Activated T-cell treated with anti-CD3 and anti-CD28 coated beads for 48 hours (primary cell): ENCODE measurements at places on chromosomes 7 and 10.
A peak's percentile ranks its signal among the peaks of the same experiment; 100 is the strongest.

DNA sequence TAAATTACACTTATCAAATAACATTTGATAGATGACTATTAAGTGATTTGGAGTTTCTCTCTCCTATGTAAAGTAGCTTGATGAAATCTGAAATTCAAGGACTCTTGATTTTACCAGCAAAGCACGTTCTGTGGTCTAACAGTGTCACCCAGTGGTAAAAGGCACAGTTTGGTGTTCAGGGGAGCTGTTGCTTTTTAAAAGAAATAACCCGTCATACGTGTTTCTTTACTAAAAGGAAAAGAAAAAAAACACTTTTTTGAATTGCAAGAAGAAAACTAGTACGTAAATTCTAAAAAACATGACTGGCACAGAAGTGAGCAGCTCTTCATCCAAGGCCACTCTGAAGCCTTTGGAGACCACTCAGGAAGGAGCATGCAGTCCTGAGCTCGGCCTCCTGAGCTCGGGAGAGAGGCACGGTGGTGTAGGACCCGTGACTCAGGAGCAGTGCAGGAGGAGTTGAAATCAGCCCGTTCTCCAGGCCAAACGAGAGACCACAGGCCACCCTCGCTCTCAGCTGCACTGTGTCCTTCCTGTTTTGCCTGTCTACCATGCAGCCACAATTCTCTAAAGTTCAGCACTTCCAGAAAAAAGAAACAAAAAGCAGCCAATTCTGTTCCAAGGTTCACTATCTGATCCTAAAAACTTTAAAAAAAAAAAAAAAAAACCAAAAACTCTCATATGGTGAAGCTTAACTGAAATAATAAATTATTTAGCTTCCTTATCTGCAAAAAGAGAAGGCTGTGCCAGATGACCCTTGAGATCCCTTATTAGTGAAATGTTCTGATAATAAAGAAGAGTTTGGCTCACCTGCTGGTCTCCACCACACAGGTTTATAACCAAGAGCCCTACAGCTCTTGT, 212.6 kb upstream of the FRMD4A start:
- DNase-seq: no peak

DNA sequence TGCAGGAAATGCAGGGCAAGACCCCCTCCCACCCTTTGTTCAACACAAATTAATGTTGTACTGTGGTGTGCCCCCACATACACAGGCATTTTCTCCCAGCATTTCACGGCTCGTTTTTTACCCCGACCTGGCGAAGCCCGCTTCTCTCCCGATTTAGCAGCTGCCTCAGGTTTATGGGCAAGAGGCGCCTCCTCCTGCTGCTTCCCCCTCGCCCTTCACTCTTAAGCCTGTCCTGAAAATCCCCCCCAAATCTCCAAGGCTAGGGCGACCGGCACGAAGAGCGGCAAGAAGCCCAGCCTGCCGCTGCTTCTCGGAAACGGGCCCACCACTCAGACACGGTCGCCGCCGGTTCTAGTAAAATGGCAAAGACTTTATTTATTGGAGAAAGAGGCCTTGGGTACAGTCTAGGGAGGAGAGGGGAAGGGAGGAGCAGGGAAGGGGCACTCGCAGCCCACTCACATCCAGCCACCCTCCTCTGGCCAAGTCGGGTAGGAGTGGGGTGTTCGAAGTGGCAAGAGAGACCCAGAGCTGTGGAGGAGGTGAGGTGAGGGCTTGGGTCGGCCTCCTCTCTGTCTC, 3.3 kb downstream of the LBX1 start:
- no peak for DNase-seq

DNA sequence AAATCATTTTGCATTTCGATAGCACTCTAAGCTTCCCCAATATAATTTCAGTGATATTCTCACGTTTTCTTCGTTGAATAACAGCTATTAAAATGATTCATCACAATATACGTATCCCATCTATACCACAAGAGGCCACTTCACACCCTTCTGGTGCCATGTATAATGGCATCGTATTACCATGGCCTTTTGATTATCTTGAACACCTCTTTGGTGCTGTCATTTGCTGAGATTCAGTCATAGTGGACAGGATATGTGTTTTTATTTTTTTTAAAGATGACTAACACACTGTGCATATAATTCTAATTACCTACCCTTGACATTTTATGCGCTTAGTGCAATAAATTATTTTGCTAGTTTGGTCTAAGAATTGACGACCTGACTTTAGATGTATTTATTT, 6.7 kb upstream of the INSYN2A start:
- no peak for DNase-seq

- DNase-seq: no peak
Measured at GRCh38 chr10:122485670-122486069, 24.3 kb downstream of the HTRA1 start.

DNA sequence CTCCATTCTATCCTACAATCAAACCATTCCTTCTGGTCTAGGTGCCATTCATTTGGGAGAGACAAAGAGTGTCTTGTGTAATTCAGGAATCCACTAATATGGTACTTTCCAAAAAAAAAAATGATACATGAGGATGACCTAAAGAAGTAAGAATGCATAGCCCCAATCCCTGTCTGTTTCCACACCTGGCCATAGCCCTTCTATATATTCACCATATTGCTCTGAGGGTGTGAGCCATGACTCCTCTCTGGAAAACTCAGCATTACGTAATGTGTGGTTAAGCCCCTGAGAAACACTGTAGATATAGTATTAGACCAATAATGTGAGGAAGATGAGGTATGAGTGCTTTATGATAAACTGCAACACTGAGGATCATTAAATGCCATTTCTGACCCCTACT, 592.7 kb downstream of the INHBA start:
- DNase-seq: no peak

DNA sequence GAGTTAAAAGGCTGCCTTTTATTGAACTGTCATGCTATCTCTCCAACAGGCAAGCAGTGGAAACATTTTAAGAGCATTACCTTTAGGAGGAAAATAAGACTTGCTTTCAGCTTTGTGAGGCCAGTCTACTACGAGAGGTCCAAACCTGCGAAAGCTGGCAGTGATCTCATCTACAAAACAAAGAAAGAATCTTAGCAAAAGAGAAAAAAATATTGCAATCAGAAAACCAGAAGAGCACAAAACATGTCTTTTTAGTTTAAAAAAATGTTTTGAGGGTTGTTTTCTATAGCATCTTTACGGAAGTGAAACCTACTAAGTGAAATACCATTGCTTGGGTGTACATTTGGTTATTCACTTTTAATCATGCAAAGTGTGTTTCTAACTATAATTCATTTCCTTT, 147.9 kb downstream of the CPEB3 start:
- DNase-seq: no peak

DNA sequence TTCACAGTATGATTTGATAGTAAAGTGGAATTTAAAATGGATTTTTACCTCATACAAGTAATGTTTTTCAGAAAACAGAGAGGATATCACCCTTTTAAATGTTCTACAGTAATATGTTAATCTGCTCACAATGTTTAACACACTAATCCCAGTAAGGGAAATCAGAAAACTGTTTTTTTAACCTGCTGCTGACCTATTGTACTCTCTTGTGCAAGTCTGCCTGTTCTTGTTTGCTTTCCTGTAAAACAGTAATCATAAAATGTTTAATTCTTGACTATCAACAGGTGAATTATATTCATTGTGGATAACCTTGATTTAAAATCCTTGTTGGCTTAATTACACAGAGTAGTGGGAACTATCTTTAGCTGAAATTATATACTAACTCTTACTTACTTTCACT, 126.4 kb downstream of the GNAT3 start:
- no peak for DNase-seq

GRCh38 chr7:155490697-155491628, 33.0 kb downstream of the EN2 start:
- DNase-seq: peak; percentile 28

GRCh38 chr7:76016191-76016947, 22.0 kb upstream of the TMEM120A start:
- DNase-seq: no peak

- no peak for DNase-seq
Measured at GRCh38 chr7:154423231-154423630, 371.0 kb downstream of the DPP6 start.

DNA sequence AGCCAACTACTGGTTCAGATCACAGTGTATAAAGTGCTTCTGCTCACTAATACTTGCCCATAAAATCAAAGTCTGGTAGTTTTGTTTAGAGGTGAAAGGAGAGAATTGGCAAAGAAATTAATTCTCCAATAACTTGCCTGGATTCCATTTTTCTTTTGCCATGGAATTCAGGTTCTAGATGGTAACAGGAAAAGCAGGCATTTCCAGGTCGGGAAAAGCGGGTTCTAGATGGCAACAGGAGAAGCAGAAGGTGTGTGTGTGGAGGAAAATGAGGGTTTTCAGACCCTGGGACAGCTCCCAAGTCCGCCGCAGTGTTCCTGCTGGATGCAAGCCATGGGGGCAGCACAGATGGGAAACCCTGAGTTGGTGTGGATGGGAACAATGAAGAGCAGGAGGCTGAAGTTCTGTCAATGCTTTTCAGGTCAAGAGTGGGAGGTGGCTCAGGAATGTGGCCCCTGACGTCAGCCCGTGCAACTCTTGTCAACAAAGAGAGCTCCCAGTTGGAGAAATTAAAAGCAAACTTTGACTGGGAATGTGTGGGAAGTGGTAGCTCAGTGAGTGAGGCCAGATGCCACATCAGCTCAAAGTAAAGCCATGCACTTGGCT, 696.7 kb downstream of the LRMDA start:
- DNase-seq: no peak

GRCh38 chr7:115097175-115097671, 175.3 kb downstream of the MDFIC start:
- DNase-seq: no peak

GRCh38 chr10:22259280-22259679, 41.5 kb upstream of the EBLN1 start:
- DNase-seq: no peak

DNA sequence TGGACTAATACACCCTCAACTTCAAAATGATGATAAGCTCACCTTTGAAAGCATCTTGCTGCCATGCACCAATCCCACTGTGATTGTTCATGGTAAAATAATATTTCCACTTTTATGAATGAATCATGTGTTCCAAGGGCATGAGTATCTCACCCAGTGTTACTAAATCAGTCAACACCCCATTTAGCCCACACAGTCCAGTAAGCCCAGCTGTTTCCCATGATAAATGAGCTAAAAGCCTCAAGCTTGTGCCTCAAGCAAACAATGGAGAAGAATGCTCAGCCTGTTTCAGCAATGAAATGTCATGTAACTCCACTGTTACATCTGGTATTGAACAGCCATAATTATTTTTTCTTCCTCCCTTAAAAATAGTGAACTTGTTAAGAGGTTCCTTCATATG, 442.5 kb downstream of the XPNPEP1 start:
- DNase-seq: no peak

- no peak for DNase-seq
Measured at GRCh38 chr7:80671744-80672143, 33.3 kb downstream of the CD36 start.

- DNase-seq: no peak
Measured at GRCh38 chr10:75932921-75933320, 501.5 kb downstream of the LRMDA start.

DNA sequence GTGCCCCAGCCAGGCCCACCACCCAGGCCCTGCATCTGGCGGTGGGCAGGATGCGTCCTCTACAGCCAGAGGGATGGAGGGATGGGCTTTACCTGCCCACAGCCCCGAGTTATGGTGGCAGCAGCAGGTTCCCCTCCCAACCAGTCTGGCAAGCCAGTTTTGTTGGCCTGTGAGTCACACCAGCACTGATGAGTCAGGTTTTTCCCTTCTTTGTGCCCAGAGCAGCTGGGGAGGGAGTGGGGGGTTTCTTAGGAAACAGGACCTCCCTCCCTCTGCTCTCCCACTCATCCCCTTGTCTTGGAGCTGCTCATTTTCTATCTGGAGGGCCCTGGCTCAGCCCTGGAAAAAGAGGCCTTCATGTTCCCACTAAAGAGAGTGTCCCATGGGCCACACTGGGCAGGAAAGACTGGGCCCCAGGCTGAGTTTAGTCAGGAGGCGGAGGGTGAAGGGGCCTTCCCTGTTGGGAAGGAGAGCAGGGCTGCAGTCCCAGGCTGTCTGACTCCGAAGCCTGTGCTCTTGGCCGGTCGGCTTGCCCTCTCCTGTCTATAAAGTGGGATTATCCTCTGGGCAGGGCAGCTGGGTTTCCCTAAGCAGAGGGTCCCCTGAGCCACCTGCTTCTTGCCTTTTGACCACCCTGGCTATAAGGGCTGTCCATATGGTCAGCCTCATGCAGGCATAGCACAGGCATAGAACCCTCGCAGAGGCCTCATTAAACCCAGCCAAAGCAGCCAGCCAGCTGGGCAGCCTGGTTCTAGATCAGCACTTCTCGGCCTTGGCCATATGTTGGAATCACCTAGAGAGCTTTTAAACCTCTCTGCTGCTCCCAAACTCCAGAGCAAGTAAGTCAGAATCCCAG, 30.2 kb upstream of the ANKRD2 start:
- DNase-seq: peak; percentile 21

DNA sequence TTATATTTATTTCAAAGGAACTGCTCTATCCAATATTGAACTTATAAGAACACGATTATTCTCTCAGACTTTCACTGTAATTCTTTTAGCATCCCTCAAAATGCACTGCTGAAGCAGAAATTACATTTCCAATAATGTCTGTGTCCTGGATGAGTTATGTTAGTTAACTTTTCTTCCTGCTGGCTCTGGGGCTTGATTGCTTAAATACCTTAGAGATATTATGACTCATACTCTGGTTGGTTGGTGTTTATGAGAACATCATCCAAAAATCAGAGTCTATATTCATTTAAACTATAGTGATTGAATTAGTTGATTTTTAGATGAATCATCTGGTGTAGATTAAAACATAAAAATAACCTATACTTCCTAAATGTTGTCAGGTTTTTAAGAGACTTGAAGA, 246.3 kb upstream of the VWC2 start:
- no peak for DNase-seq

- no peak for DNase-seq
Measured at GRCh38 chr10:48554246-48554645, 50.6 kb downstream of the ARHGAP22 start.

GRCh38 chr7:38215115-38215514, 37.1 kb downstream of the STARD3NL start:
- DNase-seq: no peak

- no peak for DNase-seq
Measured at GRCh38 chr10:130553826-130554225, 417.6 kb downstream of the GLRX3 start.

- no peak for DNase-seq
Measured at GRCh38 chr7:27825891-27826290, 85.9 kb downstream of the TAX1BP1 start.

DNA sequence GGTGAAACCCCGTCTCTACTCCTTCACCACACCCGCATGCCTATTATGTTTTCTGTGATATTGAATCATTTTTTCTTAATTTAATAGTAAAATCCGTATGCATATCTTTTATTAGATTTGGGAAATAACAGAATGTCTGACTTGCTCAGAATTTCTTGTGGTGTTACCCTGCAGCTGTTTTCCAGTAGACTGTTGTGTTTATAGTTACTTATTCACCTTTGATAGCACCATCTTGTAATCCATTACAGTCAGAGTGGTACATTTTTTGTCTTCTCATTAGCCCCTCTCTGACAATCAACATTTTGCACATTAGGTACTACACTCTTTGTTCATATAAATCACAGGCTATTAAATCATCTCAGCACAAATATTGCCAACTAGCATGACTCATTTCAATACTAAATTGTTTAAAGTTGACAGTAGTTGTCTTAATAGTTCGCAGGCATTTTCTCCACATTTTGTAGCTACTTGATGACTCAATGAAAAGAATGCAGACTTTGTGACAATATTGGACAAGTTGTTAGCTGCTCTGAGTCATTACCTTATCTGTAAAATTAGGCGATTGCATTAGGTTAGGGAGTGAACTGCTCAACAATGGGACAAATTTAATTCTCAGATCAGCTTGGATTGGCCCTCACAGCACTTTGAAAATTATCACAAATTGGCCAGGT, 17.8 kb upstream of the SLC16A12 start:
- DNase-seq: no peak
